PC-3 (cell line): ENCODE measurements at places on chromosomes 12 and 14. TPM values are rescaled to one million over a fixed set of nuclear protein-coding genes. Genes with fewer than 3 reads are reported as not detected.
A peak's percentile ranks its signal among the peaks of the same experiment; 100 is the strongest.

LRP1-AS gene
- total RNA-seq, result not detected in 2 replicates

KLRC1 gene
- not detected in 2 replicates for total RNA-seq

MMP19 gene
- total RNA-seq, result 0.04 and 0.17 TPM in 2 replicates

DNA sequence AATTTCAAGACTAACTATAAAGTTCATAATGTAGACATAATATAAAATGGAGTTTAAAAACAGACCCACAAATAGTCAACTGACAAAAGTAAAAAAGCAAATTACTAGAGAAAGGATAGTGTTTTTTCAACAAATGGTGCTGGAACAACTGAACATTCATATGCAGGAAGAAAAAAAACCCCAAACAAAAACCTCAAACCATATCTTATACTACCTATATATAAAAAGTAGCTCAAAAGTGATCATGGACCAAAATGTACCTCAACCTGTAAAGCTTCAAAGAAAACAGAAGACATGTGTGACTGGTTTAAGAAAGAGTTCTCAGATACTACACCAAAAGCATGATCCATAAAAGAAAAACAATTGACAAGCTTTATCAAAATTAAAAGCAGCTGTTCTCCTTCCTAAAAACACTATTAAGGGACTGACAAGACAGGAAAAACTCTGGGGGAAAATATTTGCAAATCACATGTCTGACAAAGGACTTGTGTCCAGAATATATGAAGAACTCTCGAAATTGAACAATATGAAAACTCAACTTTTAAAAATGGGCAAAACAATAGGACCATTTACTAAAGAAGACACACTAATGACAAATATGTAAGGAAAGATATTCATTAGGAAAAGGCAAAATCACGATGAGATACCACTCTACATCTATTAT lies 22.7 kb upstream of the ARID4A start:
- DNase-seq, result no peak

DNA sequence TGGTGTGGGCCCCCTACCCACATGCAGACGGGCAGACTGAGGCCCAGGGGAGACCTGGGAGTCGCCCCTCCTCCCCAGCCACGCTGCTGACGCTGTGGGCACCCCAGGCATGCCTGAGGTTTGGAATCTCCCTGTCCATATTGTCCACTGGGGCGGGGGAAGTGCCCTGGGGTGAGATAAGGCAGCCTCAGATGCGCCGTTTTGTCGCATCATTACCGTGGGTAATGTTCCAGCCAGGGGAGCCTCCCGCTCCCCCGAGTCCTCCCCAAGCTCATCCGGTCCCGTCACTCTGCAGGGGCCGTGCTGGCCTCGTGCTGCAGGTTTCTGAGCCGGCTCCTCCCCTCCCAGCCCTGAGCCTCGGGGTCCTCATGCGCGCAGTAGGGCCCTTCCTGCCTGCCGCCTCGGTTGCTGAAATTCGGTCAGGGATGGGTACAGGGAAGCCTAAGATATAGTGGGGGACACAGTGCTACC lies 11.4 kb downstream of the INF2 start:
- DNase-seq, result no peak

DNA sequence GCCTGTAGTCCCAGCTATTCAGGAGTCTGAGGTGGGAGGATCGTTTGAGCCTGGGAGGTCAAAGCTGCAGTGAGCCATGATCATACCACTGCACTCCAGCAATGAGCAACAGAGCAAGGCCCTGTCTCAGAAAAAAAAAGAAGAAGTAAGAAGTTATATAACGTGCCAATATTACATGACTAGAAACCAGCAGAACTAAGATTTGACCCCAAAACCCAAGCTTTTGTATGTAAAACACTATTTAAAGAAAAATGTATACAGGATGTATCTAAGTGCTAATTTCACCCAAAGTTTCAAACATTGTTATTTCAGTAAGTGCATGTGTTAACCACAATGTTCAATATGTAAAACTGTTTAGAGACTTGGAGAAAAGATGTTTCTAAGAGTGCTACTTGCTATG lies 94.7 kb downstream of the SLC5A8 start:
- DNase-seq, result no peak

DNA sequence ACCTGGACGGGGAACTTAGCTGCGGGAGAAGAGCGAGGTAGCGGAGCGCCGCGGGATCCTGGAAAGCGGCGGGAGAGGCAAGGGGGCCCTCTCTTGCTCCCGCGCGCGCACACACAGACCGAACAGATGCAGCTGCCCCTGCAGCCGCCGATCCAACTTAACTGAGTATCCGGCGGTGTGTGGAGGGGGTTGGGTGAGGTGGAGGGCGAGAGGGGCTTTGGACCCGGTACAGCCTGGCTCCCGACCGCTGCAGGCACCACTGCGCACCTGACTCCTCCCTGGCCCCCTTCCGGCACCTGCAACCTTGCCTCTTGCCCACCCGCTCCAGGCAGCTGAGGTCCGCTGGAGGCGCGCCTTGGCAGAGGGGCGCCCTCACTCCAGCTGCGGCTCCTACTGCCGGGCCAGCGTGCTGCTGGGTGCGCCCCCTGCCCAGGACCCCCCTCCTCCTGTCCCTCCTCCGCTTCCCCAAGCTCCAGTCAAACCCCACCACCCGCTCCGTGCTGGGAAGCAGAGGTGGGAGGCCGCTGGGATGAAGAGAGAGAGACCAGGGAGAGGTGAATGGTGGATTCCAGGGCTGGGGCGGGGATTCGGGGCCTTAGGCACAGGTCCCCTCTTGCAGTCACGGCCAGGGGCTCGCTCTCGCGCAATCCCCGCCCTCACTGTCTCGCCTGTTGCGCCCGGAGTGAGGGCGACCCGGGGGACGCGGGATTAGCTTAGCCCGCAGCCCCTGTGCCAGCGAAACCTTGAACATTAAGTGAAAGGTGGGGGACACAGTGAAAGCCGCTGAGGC lies 2.6 kb downstream of the DIO3 start:
- no peak for DNase-seq

GRCh38 chr12:53700567-53700966 lies 24.7 kb upstream of the ATP5MC2 start:
- DNase-seq, result peak; percentile 7

GRCh38 chr12:70583251-70583650 lies 54.0 kb downstream of the PTPRB start:
- no peak for DNase-seq

DNA sequence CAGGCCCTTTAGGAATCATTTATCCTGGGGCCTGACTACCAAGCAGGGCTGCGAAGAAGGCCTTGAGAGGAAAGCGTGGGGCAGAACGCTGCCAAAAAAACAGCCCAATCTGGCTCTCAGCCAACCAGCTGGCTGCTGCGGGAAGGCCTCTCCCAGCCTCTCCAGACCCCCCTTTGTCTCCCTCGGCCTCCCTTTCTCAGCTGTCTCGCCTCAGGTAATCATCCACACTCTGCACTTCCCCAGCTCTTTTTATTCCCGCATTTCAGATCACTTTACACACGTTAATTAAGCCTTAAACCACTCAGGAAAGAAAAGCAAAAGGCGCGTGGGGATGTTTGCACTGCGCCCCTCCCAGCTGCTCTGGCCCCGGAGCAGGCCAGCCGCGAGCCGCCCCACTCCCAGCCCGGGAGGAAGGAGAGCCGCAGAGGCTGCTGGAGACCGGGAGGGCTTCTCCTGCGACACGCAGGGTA lies 208.2 kb upstream of the FOXN3 start:
- DNase-seq, result no peak

- DNase-seq, result no peak
Observed at GRCh38 chr12:19811922-19812321, 372.6 kb downstream of the AEBP2 start.
